CD4-positive, alpha-beta T cell treated with Interleukin-15 for 4 hours (primary cell): ENCODE measurements at places on chromosomes 16 and 17.
A peak's percentile ranks its signal among the peaks of the same experiment; 100 is the strongest.

DNA sequence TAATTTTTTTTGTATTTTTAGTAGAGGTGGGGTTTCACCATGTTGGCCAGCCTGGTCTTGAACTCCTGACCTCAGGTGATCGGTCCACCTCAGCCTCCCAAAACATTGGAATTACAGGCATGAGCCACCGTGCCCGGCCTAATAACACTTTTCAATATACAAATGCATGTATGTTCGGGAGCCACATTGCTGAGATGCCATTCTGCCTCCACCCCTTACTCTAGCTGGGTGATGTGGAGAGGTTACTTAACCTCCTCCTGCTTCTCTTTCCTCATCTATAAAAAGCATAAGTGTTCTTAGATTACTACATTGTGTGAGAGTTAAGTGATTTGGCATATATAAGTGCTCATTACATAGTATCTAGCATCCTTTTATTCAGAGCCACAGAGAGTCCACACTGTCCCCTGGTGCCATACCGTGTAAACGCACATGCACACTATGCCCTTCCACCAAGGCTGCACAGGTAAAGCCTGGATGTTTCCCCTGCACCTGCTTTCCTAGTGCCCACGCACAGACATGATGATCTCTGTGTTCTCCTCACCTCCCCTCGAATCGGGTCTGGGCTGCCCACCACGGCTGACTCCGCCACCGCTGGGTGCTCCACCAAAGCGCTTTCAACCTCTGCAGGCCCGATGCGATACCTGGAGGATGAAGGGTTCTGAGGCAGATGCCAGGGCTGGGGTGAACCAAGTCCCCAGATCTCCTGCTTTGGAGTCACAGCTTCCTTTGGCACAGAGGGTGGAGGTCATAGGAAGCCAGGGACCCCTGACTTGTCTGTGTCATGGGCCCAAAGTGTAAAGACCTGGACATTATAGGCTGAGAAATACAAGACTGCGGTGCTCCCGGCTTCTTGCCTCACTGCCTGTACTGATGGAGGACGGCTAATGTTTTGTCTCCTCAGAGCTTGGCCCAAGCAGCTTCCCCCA, 49.0 kb upstream of the ACSM2B start:
- DNase-seq: no peak

- DNase-seq: no peak
Observed at GRCh38 chr17:33073416-33073815, 81.8 kb downstream of the SPACA3 start.

GRCh38 chr17:3710951-3711383, 12.7 kb upstream of the HASPIN start:
- peak; percentile 94 for DNase-seq

GRCh38 chr16:27335349-27336053, 21.7 kb downstream of the IL4R start:
- DNase-seq: no peak
